Activated T-helper 2 cell treated with anti-CD3 and anti-CD28 coated beads, Interferon-gamma antibody, Interleukin-2, Interleukin-4, amounts not matched to agents 10 μg/mL and 5 μg/mL and 100 μg/mL, durations not matched to agents 14 hours and 24 hours and 36 hours (primary cell): ENCODE measurements at places on chromosomes 7 and 10. TPM values are rescaled to one million over a fixed set of nuclear protein-coding genes. Genes with fewer than 3 reads are reported as not detected.
A peak's percentile ranks its signal among the peaks of the same experiment; 100 is the strongest.

UBE3C gene
- 84.9 and 85.7 TPM in 2 replicates for total RNA-seq

VIPR2 gene
- total RNA-seq = 3.1 and 4.2 TPM in 2 replicates

DNA sequence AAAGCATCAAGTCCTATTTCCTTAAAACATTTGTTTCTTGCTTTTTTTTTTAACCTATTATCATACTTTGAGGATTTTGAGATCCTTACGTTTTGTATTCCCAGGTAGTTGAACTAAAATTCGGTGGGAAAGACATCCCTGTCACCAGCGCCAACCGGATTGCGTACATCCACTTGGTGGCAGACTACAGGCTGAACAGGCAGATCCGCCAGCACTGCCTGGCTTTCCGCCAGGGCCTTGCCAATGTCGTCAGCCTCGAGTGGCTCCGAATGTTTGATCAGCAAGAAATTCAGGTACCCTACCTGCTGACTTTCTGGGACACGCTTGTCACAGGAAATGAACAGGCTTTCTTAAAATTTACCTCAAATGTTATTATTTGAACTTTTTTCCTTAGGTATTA lies 83.0 kb upstream of the DNAJB6 start:
- peaks cover 51% of the 10 kb centered on the region for H3K36me3 ChIP-seq
- no peaks in the 10 kb centered on the region for H3K4me1 ChIP-seq
- H3K27ac ChIP-seq = no peak overlapping the region
- no peaks in the 10 kb centered on the region for H3K27me3 ChIP-seq
- no peak for DNase-seq
- no peak overlapping the region for H3K4me3 ChIP-seq

- no peaks in the 10 kb centered on the region for H3K4me1 ChIP-seq
- no peak overlapping the region for H3K27ac ChIP-seq
- DNase-seq = no peak
Measured at GRCh38 chr7:1676550-1677078, 6.5 kb downstream of the ELFN1 start.

DNA sequence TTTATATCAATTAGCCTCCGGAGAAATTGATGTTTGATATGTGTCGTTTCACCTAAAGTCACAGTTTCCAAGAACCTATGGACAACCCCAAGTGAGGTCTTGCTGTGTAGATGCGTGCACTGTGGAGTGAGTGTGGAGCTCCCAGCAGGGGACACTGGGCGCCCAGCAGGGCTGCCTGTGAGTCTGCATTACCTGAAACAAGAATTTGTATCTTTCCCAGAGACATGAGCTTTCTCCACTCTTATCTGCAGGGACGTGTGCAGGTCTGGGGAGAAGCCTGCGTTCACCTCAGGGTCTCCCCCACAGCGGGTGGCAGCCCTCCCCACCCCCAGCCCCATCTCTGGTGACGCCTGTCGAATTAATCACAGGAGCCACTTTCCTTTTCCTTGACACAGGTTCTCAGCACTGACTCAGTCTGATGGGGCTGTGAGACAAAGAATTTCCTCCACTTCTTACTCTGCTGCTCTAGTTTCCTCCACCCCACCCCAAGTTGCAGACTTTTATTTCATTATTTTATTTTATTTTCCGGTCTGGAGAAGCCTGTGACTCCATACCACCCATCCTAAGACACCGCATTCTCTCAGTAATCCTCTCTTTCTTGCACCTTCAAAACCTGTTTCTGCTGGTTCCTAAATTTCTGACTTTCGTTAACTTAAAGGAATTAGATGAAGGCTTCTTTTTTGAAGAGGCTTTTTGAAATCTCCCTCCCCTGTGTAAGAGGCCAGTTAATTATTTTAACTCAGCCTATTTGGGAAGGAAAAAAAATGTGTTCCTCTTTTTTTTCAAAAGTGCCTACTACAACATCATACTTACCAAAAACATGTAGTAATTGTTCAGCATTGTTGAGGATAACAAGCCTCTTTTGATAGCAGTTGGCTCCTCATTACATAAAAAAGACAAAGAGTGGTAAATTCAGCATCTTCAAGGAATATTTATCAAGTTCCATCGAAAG lies 17.0 kb upstream of the INSIG1 start:
- H3K27me3 ChIP-seq = no peaks in the 10 kb centered on the region
- DNase-seq = no peak
- H3K4me1 ChIP-seq = peaks cover 77% of the 10 kb centered on the region
- no peak overlapping the region for H3K4me3 ChIP-seq
- peak overlapping the region; percentile 9 for H3K27ac ChIP-seq

- H3K36me3 ChIP-seq = peaks cover 31% of the 10 kb centered on the region
- no peak for DNase-seq
- no peaks in the 10 kb centered on the region for H3K27me3 ChIP-seq
- H3K4me3 ChIP-seq = no peak overlapping the region
- peak overlapping the region; percentile 43 for H3K27ac ChIP-seq
Measured at GRCh38 chr7:2526659-2527504, 7.3 kb downstream of the LFNG start.

- H3K4me3 ChIP-seq = no peak overlapping the region
- H3K27me3 ChIP-seq = no peaks in the 10 kb centered on the region
- H3K36me3 ChIP-seq = peaks cover 27% of the 10 kb centered on the region
- H3K27ac ChIP-seq = no peak overlapping the region
- H3K4me1 ChIP-seq = peaks cover 55% of the 10 kb centered on the region
Measured at GRCh38 chr7:127813991-127814541, 162.1 kb downstream of the SND1 start.

DNA sequence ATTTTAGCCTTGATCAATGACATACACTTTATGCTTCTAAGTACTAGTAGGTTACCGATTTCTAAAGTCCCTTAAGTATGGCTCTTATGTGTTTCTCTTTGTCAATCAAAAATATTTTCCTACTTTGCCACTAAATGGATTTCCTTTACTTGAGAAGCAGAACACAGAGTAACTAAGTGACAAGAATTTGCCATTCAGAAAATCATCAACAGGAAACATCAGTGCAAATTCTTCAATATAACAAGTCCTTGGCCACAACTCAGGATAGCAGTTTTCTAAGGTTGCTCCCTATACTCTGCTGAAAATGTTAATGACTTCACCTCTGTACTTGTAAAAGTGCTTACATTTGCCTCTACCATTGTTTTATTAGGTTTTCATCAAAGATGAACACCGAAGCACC lies 239.6 kb upstream of the SLC26A5 start:
- H3K27me3 ChIP-seq = no peaks in the 10 kb centered on the region
- H3K4me1 ChIP-seq = no peaks in the 10 kb centered on the region
- H3K36me3 ChIP-seq = no peaks in the 10 kb centered on the region
- no peak overlapping the region for H3K4me3 ChIP-seq
- no peak overlapping the region for H3K27ac ChIP-seq
- DNase-seq = no peak

ARL5B gene
- total RNA-seq = 26.1 and 26.4 TPM in 2 replicates
